ENCODE measurements at places on chromosomes 1 and 21.

GRCh38 chr1:168419736-168420135 is 124.1 kb downstream of the XCL2 start:
- no peak overlapping the region for H3K27ac ChIP-seq
- peak; percentile 53 for DNase-seq
- no peak overlapping the region for H3K4me3 ChIP-seq
- H3K36me3 ChIP-seq, result no peaks in the 10 kb centered on the region
- H3K27me3 ChIP-seq, result no peaks in the 10 kb centered on the region

DNA sequence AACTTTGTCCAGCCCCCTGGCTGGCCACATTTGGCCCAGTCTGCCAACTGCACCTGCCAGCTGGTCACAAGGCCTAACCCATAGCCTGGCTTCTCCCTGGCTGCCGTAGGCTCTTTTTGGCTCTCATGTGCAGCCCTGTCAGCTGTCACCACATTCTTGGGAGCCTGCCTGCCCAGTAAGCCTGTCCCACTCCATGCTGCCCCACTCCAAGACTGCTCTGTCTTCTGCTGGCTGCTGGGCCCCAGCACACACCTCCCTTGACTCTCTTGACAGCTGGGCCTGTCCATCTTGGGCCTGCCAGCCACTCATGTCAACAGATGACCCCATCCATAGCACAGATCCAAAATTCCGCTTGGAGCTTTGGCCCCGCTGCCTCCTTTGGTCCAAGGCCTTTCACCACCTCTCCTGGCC is 74.3 kb upstream of the EDN2 start:
- peaks cover 2% of the 10 kb centered on the region for H3K27me3 ChIP-seq
- DNase-seq, result no peak
- H3K36me3 ChIP-seq, result no peaks in the 10 kb centered on the region
- peaks cover 8% of the 10 kb centered on the region for H3K4me1 ChIP-seq
- no peak overlapping the region for H3K27ac ChIP-seq

GRCh38 chr1:46193984-46194570 is 4.2 kb downstream of the POMGNT1 start:
- H3K4me3 ChIP-seq, result no peak overlapping the region
- H3K36me3 ChIP-seq, result peaks cover 33% of the 10 kb centered on the region
- H3K4me1 ChIP-seq, result peaks cover 3% of the 10 kb centered on the region
- H3K27ac ChIP-seq, result no peak overlapping the region
- no peaks in the 10 kb centered on the region for H3K27me3 ChIP-seq
- DNase-seq, result no peak

DNA sequence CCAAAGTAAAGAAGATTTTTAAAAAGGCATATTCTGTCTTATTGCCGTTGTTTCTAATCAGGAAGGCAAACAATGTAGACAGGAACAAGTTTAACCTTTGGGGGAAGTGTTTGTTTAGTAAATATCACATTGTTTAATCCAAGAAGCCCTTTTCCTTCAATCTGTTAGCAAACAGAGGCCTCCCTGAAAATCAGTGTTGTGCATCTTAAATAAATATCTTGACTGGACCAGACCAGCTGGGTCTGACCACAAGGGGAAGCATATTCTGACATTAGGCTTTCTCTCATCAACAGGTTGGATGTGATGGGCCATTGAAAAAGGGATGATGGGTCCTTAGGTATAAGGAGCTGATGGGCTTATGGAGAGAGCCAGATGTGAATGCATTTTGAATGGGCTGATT is 81.8 kb upstream of the SGIP1 start:
- no peak overlapping the region for H3K27ac ChIP-seq
- no peak overlapping the region for H3K4me3 ChIP-seq
- no peak for DNase-seq
- H3K36me3 ChIP-seq, result no peaks in the 10 kb centered on the region
- peaks cover 30% of the 10 kb centered on the region for H3K4me1 ChIP-seq
- H3K27me3 ChIP-seq, result no peaks in the 10 kb centered on the region

- H3K4me1 ChIP-seq, result no peaks in the 10 kb centered on the region
- no peak for DNase-seq
- no peaks in the 10 kb centered on the region for H3K36me3 ChIP-seq
- H3K27ac ChIP-seq, result no peak overlapping the region
- no peak overlapping the region for H3K4me3 ChIP-seq
- H3K27me3 ChIP-seq, result peaks cover 20% of the 10 kb centered on the region
Measured at GRCh38 chr1:22636927-22637326, 499 bp downstream of the C1QA start.

DNA sequence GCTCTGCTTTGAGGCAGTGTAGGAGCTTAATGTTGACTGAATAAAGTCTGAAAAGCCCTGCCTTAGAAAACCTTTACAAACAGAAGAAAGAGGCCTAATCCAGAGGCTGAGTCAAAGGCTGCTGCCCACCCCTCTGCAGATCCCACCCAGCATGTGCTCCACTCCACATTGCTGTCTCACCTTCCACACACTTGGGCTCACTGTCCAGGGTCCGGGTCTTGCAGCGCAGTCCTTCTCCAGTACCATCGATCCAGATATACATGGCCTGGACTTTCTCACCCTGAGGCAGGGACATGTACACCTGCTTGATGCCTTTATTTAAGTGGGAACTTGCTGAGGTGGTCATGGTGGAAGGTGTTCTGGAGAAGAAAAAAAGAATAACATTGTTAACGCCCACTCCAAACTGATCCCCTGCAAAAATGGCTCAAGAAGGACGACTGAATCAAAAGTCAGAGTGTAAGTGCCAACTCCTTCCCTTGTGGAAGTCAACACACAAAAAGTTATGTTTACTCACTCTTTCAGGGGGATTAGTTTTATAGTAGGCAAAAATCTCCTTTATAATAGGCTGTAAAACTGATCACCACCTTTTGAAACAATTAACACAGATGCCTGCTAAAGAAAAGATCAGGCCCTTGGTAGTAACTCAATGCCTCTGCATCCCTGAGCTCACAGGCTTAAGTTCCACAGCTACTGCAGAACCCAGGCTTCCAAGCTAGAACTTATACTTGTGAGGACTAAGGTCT is 3.0 kb downstream of the GLUL start:
- no peak overlapping the region for H3K27ac ChIP-seq
- peaks cover 49% of the 10 kb centered on the region for H3K36me3 ChIP-seq
- no peaks in the 10 kb centered on the region for H3K4me1 ChIP-seq
- no peaks in the 10 kb centered on the region for H3K27me3 ChIP-seq

DNA sequence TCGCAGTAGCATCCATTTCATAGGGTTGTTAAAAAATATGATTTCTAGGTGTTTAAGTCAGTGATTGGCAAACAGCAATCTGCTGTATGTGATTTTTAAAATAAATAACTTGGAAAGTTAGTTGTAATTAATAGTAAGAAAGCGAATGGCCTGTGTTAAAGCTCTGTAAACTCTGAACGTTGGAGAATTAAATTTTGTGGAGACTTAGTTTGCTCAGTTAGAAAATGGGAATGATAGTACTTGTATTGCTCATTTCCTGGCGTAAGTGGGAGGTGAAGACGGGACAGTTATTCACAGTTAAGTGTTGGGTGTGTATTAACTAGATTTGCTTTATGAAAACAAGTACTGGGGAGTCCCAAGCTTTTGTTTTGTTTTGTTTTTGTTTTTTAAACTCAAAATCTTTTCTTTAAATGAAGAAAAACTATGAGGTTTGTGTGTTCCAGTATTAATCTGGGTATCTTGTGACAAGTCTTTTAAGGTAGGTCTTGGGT is 995 bp downstream of the CACYBP start:
- no peaks in the 10 kb centered on the region for H3K27me3 ChIP-seq
- H3K4me3 ChIP-seq, result peak overlapping the region; percentile 65
- DNase-seq, result no peak
- peaks cover 5% of the 10 kb centered on the region for H3K36me3 ChIP-seq
- H3K27ac ChIP-seq, result peak overlapping the region; percentile 80

DNA sequence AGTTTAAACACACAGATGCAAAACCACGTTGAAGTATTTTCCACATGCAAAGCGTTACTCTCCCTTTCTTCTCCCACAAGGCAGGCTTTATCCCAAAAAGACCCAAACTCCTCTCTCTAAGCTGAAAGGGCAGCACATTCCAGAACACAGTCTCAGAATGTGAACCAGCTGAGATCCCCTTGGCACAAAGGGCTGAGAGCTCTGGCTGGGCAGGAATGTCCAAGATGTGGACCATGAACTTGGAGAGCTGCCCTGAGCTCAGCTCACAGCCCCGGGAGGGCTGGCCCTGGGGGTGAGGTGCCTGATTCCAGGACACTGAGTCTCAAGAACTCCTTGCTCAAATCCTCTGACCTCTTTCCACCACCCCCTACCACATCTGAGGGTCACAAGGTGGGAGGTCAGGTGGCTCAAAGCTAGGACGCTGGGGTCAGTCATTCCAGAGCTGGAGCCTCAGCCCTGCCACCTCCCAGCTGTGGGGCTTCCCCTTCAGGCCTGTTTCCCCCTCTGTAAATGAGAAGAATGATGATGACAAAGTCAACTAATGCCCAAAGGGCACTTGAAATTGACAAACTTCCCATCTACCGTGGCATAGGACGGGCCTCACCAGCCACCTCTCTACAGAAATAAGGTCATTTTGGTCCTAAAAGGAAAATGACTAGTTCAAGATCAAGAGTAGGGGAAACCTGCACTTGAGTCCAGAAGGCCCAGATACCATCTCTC is 11.5 kb downstream of the ALDH4A1 start:
- H3K27me3 ChIP-seq, result no peaks in the 10 kb centered on the region
- peak; percentile 47 for DNase-seq
- no peak overlapping the region for H3K27ac ChIP-seq
- no peaks in the 10 kb centered on the region for H3K36me3 ChIP-seq
- peaks cover 19% of the 10 kb centered on the region for H3K4me1 ChIP-seq
- no peak overlapping the region for H3K4me3 ChIP-seq

DNA sequence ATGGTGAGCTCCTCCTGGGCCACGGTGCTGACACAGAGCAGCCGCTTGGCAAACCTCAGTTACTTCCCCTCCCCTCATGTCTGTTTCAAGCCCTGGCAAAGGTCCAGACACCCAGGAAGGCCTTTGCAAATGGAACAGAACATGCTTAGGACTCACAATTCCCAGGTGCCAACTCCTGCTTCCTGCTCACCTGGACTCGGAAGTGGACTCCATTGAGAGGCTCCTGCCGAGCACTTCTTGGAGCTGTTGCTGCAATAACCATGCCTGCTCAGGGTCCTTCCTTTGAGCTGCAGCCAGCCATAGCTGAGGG is 10.7 kb downstream of the DCST2 start:
- no peak overlapping the region for H3K27ac ChIP-seq
- no peaks in the 10 kb centered on the region for H3K27me3 ChIP-seq
- H3K36me3 ChIP-seq, result no peaks in the 10 kb centered on the region
- H3K4me1 ChIP-seq, result peaks cover 17% of the 10 kb centered on the region

- H3K4me1 ChIP-seq, result no peaks in the 10 kb centered on the region
- peaks cover 79% of the 10 kb centered on the region for H3K36me3 ChIP-seq
- H3K4me3 ChIP-seq, result no peak overlapping the region
Measured at GRCh38 chr1:155950829-155951228, 9.4 kb downstream of the RXFP4 start.

GRCh38 chr1:185245466-185245865 is 71.6 kb downstream of the IVNS1ABP start:
- peaks cover 12% of the 10 kb centered on the region for H3K4me1 ChIP-seq
- H3K27ac ChIP-seq, result no peak overlapping the region
- H3K36me3 ChIP-seq, result no peaks in the 10 kb centered on the region
- peaks cover 32% of the 10 kb centered on the region for H3K27me3 ChIP-seq

DNA sequence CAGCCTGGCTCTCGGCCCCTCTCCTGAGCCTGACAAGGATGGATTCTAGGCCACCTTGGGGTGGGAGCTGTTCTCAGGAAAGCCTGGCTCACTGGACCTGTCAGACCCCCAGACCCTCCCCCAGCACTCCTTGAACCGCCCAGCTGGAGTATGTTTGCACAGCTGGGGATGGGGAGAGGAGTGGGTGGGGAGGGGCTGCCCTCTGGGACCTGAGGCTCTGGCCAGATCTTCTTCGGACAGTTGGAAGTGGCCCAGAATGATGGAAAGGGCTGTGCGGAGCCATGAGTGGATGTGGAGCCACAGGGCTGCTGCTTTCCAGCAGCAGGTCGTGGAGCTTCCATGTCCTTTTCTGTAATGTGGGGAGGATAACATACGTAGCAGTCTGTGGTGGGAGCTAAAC is 43.0 kb upstream of the TRABD2B start:
- no peak for DNase-seq
- H3K4me1 ChIP-seq, result peaks cover 50% of the 10 kb centered on the region
- H3K27me3 ChIP-seq, result no peaks in the 10 kb centered on the region

DNA sequence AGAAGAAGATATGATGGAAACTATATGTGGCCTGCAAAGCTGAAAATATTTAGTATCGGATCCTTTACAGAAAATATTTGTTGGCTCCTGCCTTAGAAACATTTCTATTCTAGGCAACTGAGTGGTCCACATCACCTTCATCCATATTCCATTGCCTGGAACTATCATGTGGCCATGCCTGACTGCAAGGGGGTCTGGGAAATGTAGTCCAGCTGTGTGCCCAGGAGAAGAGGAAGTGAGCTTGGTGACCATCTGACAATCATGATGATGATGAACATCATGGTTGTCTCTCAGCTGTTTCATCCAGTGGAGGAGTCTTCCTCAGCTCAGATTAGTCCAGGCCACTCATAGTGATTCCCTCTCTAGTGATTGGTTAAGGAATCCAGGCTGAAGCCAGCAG is 61.8 kb upstream of the IFNLR1 start:
- H3K4me1 ChIP-seq, result no peaks in the 10 kb centered on the region
- no peak for DNase-seq
- no peak overlapping the region for H3K27ac ChIP-seq

DNA sequence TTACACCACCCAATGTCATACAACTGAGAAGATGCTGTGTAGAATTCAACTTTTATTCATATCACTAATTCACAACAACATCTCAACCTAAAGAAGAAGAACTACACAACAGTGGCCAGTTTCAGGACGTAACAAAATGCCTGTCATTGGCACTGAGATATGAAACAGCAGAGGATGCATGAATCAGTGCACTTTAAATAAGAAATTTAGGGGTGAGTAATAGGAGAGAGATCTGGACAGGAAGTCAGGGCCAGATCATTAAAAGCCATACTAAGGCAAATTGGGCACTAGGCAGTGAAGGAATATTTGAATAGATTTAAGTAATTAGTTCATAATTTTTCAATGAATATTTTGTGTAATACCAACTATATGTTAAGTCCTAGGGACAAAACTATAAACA is 510.5 kb downstream of the PLPP3 start:
- H3K27ac ChIP-seq, result no peak overlapping the region
- H3K4me1 ChIP-seq, result no peaks in the 10 kb centered on the region
- no peak for DNase-seq
- H3K4me3 ChIP-seq, result no peak overlapping the region

GRCh38 chr1:94418664-94419655 is 771 bp downstream of the ABCD3 start:
- H3K27me3 ChIP-seq, result no peaks in the 10 kb centered on the region
- DNase-seq, result peak; percentile 46
- H3K4me1 ChIP-seq, result peaks cover 27% of the 10 kb centered on the region
- H3K27ac ChIP-seq, result peak overlapping the region; percentile 77

DNA sequence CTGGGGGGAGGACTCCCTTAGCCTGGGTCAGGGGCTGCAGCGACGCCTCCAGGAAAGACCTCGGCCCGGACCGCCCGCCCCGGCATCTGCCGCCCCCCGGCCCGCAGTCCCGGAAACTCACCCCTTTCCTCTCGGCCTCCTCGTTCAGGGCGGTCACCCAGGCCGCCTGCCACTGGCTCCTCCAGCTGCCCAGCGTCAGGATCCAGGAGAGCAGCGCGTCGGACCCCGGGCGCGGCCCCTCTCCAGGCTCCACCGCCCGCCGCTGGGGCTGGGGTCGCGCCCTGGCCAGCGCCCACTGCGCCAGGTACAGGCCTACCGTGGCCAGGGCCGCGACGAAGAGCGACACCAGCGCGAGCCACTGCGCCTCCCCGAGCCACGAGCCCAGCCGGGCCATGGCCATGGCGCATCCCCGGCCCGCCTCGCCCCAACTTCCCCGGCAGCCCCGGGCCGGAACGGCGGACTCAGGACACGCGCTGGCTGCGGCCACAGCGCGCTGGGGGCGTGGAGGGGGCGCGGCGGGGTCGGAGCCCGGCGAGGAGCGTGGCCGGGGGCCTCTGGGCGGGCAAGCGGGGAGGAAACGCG is 478 bp downstream of the C2CD2 start:
- H3K27ac ChIP-seq, result no peak overlapping the region
- no peaks in the 10 kb centered on the region for H3K36me3 ChIP-seq
- peaks cover 16% of the 10 kb centered on the region for H3K4me1 ChIP-seq
- peak overlapping the region; percentile 49 for H3K4me3 ChIP-seq
- DNase-seq, result no peak

Data from cardiac muscle cell (in vitro differentiated cells and primary cell).